GM03348 (cell line): ENCODE measurements at places on chromosomes 2 and 18.

DNA sequence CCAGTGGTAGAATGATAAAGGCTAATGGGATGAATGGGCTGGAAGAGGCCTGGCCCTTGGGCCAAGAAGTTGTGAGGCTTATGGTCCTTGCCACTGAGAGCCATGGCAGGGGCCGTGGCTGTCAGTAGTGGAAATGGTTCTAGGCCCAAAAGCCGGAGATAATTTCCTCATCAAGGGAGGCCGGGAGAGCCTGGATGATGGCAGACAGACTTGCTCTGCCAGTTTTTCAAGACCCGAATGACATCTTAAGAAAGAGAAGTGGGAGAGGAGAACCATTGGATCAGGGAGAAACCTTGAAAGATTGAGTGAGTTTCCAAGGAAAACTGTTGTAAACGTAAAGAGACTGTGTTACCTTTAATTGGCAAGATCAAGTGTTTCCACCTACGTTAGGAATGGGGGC, 46.3 kb upstream of the VPS54 start:
- no peak for DNase-seq

DNA sequence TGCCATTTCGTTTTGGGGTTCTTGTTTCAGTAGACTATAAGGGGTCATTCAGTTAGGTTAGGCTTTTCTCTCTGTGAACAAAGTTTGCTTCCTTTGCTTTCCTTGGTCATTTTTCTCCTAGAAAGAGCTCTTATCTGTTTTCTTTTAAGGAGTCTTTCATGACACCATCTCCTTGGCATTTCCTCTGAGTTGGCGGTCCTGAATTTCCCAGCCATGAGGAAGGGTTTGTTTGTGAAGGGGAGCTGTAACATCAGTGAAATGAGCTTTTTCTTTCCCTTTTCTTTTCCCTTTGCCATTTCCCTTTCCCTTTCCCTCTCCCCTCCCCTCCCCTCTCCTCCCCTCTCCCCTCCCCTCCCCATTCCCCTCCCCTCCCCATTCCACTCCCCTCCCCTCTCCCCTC, 61.7 kb downstream of the MAP4K4 start:
- peak; percentile 82 for DNase-seq

DNA sequence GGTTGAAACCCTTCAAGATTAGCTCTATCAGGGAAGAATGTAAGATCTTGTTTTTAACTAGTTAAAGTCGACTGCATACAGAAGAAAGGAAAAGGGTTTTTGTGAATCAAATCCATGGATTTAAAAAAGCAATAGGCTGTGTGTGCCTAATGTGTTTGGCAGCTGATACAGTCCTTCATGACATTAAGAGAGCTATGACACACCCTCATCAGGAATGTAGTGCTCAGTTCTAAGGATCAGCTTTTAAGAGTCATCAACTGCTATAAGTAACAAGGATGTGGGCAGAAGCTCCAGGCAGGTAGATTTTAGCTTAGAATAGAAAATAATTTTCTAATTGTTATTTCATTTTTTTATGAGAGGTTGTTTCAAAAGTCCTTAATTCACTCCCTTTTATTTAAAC, 52.9 kb downstream of the PPP1R1C start:
- DNase-seq: peak; percentile 61

DNA sequence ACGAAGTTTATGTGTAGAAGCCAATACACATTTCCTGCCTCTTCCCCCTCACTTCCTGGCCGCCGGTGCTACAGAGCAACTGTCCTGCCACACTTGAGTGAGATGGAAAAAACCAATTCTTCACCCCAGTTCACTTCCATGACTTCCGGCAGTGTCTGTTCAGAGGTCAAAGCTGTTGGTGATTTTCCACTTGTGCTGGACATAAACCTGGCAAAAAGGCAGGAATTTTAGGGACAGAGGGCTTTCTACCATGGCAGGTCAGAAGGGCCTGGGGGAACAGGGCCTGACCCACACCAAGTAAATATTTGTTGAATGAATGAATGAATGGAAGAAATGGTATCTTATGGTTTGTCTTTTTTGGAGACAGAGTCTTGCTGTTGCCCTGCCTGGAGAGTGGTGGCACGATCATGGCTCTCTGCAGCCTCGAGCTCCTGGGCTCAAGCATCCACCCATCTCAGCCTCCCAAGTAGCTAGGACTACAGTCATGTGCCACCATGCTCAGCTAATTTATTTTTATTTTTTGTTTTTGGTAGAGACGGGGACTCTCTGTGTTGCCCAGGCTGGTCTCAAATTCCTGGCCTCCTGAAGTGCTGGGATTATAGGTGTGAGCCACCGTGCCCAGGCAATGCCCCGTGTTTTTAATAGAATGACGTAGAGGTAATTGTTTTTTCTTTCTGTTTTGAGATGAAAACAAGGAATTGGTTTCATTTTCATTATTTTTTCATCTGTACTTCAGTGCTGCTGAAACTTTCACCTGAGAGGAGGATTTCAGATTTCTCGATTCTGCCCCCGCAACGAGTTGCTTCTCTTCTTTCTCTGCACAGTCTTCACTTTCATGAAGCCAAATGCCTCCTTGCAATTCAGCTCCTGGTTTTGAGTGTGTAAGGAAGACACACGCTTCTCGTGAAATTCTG, 48.0 kb upstream of the LPIN2 start:
- no peak for DNase-seq

DNA sequence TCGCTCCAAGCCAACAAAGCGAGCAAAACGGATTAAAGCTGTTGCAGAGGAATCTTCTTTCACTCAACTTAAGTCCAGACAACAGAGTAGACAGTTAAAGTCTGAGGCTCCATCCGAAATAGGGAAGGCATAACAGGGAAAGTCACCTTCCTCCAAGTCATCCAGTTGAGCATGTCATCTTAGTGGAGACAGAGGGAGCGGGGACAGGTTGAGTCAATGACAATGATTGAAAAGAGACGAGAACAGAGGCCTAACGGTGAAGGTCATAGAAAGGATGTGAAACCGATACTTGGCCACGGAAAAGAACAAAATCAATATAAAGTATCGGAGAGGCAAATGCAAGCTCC, 455 bp downstream of the C18orf32 start:
- DNase-seq: peak; percentile 18

GRCh38 chr2:149049142-149049541, 10.6 kb downstream of the LYPD6B start:
- DNase-seq: no peak

DNA sequence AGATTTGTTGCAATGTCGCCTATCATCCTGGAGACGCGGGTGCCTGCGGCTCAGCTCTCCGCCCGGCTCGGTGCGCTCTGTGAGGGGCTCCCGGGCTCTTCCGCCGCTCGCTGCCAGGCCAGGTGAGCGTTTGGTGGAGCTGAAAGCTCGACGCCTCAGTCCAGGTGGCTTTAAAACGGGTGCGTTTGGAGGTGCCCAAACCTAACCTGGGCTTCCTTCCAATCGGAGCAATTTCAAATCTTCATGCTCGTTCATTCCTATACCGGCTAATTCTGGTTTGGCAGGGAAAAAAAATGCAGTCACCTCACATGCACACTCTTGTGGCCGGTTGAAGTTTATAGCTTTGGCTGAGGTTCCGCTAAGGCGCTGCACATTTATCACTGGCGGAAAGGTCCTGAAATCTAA, at the start of gene SLC16A14:
TSS of gene SLC16A14 (minus strand) at position 274 of the 405 bp plus-strand sequence. CDS start 9,572 bp downstream, outside the sequence.
- no peak for DNase-seq

DNA sequence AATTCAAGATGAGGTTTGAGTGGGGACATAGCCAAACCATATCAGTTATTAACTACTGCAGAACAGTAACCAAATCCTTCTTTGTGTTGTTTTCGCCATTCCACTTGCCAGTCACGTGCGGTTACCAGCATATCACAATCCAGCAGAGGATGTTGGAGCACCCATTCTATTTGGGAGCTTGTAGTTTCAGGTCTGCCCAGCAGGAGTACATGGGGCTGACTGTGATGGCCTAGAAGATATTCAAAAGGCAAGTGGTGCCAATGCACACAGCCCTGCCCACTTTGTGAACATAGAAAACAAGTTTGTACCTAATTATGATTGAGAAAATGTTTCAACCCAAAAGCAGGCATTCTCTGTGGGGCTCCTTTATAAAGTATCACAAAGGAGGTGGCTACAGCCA, 57.0 kb downstream of the ZNF519 start:
- no peak for DNase-seq

DNA sequence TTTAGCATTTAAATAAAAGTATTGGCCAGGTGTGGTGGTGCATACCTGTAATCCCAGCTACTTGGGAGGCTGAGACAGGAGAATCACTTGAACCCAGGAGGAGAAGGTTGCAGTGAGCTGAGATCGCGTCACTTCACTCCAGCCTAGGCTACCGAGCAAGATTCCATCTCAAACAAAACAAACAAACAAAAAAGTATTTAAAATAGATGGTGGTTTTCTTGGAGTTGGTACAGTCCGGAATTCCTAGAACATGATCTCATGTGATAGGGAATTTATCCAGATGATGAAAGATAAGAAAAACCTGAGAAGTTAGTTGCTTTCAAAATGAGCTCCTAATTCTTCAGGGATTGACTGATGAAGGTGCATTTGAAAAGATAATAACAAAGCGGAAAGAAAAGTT, 62.0 kb downstream of the BIRC6 start:
- peak; percentile 15 for DNase-seq

GRCh38 chr2:179059026-179059700, 9.2 kb upstream of the CCDC141 start:
- no peak for DNase-seq

GRCh38 chr2:68110102-68110501, 47.3 kb upstream of the C1D start:
- no peak for DNase-seq

DNA sequence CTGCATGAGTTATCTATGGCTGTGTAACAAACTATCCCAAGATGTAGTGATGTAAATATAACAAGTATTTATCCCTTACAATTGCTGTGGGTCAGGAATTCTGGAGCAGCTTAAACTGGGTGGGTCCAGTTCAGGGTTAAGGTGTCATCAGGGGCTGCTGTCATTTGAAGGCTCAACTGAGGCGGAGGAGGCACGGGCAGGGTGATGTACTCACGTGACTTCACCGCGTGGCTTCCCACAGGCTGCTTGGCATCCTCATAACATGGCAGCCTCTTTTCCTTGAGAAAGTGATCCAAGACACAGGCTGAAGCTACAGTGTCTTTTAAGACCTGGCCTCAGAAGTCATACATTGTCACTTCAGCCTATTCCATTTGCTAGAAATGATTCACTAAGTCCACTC, 125.8 kb downstream of the PTGR3 start:
- DNase-seq: no peak

DNA sequence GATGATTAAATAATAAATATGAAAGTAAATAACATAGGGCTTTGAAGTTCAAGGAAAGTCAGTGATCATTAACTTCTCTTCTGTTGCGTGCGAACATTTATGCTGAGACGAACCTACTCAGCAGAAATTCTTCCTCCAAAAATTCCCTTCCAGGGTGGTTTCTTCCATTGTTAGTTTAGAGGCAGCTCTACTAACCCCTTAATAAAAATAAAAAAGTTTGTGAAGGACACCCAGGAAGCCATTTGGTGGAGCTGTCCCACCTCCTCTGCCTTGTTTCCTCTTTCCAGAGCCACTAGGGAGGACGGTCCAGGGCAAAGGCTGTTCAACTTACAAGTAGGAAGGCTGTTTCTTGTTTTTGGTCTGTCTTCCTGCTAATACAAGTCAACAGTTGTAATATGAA, 2.1 kb upstream of the SMAD2 start:
- no peak for DNase-seq

- no peak for DNase-seq
These were observed 96.6 kb upstream of the ALPP start for GRCh38 chr2:232281858-232282507.

DNA sequence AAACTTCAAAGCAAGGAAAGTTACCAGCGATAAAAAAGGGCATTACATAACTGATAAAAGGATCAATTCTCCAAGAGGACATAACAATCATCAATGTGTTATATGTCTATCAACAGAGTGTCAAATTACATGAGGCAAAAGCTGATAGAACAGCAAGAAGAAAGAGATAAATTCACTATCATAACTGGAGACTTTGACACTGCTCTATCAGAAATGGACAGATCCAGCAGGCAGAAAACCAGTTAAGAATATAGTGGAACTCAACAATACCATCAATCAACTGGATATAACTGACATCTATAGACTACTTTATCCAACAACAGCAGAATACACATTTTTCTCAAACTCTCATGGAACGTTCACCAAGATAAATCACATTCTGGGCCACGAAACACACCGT, 65.0 kb downstream of the ROCK2 start:
- DNase-seq: no peak

GRCh38 chr2:169853041-169853668, 25.9 kb downstream of the UBR3 start:
- DNase-seq: no peak

- DNase-seq: no peak
These were observed 449.6 kb downstream of the SPAG16 start for GRCh38 chr2:213733893-213734292.

DNA sequence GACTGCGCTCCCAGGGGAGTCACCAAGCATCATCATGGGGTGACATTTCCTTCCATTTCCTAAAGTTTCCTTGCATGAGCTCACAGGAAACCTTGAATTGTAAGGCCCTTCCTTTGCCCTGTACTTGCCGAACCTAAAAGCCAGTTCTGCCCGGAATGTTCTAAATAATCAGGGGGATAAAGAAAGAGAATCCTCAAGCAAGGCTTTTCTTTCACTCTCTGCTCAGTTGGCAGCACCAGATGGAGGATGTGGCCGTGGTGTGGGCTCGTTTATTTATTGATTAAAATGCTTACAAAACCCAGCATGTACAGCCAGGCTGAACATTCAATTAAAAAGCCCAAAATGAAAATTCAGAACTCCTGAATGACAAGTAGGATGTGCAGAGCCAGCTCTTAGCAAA, 170.5 kb downstream of the SH3RF3 start:
- DNase-seq: no peak

GRCh38 chr2:132419941-132420340, 3.3 kb downstream of the GPR39 start:
- DNase-seq: no peak

GRCh38 chr2:33034784-33035183, 88.0 kb downstream of the LTBP1 start:
- DNase-seq: peak; percentile 60

GRCh38 chr18:36905571-36905970, 76.6 kb downstream of the KIAA1328 start:
- no peak for DNase-seq

DNA sequence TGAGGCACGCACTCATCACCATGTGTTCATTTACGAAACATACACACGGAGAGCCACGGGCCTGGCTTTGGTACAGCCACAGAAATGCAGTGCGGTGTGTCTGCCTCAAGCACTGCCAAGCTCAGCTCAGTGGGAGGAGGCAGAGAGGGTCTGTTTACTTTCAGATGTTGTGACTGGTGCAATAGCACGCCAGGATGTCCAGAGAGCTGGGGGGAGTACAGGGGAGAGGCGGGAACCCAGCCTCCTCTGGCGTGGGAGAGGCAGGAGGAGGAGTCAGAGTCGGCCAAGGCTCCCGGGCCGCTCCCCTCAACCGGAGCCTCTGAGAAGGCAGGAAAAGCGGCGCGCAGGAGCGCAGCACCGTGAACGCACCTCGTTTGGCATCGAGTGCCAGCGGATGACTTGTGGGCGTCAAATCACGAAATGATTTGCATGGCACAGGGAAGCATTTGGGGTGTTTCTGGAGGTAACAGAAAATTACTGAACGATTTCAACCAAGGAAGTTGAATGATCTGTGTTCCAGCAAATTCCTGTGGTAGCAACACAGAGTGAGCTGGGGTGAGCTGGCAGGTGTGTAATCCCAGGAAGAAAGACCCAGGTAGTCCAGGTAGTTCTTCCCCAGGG, 143.0 kb downstream of the ZNF516 start:
- peak; percentile 94 for DNase-seq

GRCh38 chr2:26615336-26615859, 25.8 kb downstream of the CIB4 start:
- DNase-seq: peak; percentile 27

GRCh38 chr2:158457092-158457825, 507 bp downstream of the PKP4 start:
- DNase-seq: peak; percentile 76

- DNase-seq: no peak
These were observed 33.8 kb downstream of the UBXN4 start for GRCh38 chr2:135775420-135775819.
